ENCODE measurements at places on chromosomes 3 and 15.

GRCh38 chr3:171829841-171830517 lies 13.2 kb upstream of the TMEM212 start:
- DNase-seq, result peak; percentile 81

- DNase-seq, result no peak
Measured at GRCh38 chr15:57156210-57156884, 220.0 kb upstream of the CGNL1 start.

DNA sequence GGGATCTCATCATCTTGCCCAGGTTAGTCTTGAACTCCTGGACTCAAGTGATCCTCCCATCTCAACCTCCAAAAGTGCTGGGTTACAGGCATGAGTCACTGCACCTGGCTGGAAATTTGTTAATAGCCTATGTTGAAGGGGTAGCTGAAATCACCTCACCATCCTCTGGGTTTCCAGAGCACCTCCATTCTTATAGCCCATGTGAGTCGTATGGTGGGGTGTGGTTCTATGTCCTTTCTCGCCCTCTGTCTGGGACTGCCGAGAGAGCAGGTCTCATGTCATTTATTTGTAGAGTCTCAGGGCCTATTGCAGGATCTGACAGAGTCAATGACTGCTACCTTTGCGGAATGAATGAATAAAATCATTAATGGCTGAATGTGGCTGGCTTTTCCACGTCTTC lies 20.9 kb downstream of the CEMIP start:
- no peak for DNase-seq

- DNase-seq, result no peak
Measured at GRCh38 chr3:31371484-31372177, 161.1 kb upstream of the STT3B start.

- DNase-seq, result no peak
Measured at GRCh38 chr3:79306934-79307570, 460.7 kb downstream of the ROBO1 start.

GRCh38 chr3:122635789-122636188 lies 44.9 kb upstream of the PARP14 start:
- no peak for DNase-seq

- no peak for DNase-seq
Measured at GRCh38 chr3:67377299-67377698, 277.1 kb downstream of the SUCLG2 start.

DNA sequence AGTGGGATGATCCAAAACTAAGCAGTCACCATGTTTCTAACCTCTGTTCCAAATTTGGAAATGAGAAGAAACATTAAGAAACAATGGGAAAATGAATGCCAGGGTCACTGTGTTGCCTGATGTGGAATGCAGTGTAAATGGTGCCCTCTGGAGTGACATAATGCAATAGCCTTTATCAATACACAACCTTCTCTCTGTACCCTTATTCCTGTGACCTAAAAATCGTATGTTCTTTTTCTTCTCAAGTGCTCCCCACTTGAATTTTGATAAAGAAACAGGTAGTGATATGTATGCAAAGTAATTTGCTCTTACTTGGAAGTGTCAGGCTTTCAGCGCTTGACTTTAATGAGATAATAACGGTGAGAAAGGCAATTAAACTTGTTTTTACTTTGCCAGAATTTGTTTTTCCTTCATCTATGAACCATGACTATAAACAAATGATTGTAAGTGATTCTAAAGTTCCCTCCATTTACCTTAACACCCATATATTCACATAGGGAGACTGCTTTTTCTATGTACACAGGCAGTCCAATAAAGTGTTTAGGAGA lies 145.8 kb upstream of the THRB start:
- no peak for DNase-seq

DNA sequence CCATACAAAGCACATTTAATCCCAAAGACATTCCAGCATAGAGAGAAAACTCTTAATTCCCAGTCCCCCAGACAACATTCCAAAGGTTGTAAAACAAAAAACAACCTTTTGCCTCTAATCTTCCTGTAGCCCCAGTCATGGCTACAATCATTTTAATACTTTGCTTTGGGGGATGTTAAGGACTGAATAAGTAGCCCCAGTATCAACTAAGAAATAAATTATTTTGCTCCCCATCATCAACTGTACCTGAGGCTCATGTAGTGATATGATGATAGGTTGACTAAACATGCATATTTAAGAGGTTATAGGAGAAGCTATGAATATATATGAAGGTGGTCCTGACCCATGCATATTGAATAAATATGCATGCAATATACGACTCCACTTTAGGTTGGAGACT lies 40.6 kb downstream of the PRR20G start:
- DNase-seq, result no peak

GRCh38 chr15:91465086-91465485 lies 365.0 kb downstream of the SV2B start:
- no peak for DNase-seq

DNA sequence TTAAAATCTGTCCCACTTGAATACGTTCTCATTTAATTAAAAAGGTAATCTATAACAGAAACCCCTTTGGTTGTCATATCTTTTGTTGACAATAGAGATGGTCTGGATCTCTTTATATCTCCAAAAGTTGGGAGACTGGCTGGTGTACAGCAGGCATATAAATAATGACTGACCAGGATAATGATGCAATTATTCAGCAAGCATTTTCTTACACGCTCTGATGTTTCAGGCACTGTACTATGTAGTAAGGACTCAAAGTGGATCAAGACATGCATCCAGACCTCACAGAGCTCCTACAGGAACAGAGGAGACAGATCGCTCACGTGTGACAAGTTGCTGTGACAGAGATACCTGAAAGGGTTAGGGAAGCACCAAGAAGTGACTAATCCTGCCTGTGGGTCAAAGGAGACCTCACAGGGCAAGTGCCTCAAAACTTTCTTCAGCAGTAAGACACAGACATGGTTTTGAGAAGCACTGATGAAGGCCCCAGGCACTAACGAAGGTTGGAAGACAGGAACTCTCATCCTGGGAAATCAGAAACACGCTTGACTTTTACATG lies 25.7 kb downstream of the VPS39 start:
- no peak for DNase-seq

DNA sequence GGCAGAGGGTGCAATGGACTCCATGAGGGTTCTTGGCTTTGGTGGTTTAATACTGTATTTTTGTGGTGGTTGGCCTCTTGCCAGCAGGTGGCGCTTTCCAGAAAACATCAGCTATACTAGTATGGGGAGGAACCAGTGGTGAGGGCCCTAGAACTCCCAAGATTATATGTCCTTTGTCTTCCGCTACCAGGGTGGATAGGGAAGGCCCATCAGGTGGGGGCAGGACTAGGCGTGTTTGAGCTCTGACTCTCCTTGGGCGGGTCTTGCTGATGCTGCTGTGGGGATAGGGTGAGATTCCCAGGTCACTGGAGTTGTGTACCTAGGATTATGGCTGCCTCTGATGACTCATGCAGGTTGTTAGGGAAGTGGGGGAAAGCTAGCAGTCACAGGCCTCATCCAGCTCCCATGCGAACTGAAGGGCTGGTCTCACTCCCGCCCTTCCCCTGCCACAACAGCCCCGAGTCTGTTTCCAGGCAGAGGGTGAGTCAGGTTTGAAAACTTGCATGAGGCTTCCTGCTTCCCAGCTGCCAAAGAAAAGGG lies 357.7 kb downstream of the OTOL1 start:
- DNase-seq, result peak; percentile 39

DNA sequence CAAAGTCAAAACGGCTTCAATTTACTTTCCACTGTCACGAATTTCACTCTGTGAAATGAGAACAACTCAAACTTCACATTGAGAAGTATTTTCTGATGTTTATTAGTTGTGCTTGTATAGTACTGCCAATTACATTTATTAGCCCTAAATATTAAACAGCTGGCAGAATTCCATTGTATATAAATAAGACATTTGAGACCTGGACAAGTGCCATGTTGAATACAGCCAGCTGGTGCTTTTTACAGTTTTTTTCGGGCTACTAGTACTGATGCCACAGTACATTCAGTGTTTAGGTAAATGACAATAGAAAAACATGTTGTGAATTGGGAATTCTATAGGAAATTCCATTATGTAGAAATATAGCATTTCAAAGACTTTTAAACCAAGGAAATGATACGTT lies 79.0 kb downstream of the EPHA3 start:
- DNase-seq, result no peak

DNA sequence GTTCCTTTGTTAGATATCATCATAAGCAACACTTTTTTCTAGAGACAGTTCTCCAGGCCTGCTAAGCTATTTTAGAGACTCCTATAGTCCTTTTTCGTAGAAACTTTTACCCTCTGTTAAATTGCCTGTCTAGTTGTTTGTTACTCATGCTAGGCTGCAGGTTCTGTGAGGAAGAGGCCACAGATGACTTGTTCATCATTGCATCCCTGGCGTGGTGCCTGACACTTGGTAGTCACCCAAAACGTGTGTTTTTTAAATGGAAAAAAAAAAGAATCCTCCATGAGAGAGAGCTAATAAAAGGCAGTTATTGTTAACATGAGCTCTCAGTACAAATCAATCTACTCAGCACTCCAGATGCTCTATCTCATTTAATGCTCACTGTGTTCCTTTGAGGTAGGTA lies 35.1 kb downstream of the CCDC54 start:
- DNase-seq, result no peak

- DNase-seq, result no peak
Measured at GRCh38 chr15:101303408-101303807, 8.4 kb upstream of the SNRPA1 start.

All from brain pericyte (primary cell).